ENCODE measurements at places on chromosomes 2 and 18.

GRCh38 chr2:232328032-232328422 lies 50.5 kb upstream of the ALPP start:
- no peak for DNase-seq

DNA sequence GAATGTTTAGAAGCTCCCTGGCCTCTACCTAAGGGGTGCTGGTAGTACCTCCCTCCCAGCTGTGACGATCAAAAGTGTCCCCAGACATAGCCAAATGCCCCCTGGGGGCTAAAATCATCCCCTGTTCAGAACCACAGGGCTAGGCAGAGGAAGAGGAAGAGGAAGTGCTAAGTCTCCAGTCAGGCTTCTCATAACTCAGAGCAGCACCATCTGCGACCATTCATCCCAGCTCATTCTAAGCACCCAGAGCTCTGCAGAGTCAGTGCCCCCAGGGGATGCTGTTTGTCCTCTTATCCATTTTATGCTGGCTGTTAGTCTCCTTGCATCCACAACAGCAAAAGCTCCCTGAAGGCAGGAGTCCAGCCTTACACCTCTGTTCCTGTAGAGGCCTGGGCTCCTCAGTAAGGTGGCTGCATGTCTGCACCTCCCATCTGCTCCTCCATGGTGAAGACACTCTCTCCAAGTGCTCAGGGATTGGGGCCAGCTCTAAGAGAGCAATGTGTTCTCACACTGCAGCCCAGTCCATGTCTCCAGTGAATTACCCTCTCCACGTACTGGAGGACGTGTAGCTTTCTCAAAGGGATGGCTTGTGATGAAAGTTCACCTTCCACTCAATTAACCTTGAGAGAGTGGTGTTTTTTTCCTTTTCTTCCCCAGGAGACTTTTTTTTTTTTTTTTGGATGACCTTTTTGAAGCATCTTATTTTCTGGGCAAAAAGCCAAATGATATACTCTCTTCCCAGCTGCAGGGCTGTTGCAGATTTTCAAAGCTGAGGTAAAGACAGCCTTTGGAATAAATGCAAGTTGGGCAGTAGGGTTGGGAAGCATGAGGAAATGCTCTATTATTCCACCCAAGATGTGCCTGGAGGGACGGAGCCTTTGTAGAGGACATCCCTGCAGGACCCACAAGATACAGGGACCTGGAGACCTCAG lies 158.9 kb upstream of the SLC14A2 start:
- no peak for DNase-seq

DNA sequence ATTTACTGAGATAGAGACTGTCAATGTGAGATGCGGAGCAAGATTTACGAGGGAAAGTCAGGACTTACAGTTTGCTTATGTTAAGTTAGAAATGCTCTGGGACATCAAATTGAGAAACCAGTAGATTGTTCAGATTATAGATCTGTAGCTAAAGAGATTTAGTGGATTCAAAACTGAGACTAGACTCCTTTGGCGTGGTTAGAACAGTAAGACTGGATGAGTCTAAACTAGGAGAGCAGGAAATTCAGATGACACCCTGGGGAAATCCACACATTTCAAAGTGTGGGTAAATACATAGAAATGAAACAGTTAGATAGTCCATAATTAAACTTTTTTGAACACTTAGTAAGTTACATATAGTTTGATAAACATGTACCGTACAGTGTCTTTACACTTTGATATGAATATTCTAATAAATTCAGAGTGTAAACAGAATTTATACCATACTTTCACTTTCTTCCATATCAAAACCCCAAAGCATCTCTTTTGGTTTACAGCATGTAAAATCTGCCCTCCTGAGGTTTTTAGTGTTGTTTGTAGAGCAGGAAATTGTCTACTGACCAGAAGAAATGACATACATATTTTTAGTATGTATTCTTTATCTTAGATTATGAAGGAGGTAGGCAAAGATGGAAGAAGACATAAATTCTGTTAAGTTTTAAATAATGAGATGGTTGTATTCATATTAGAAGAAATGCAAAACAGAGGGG lies 231.5 kb downstream of the NYAP2 start:
- DNase-seq = no peak

DNA sequence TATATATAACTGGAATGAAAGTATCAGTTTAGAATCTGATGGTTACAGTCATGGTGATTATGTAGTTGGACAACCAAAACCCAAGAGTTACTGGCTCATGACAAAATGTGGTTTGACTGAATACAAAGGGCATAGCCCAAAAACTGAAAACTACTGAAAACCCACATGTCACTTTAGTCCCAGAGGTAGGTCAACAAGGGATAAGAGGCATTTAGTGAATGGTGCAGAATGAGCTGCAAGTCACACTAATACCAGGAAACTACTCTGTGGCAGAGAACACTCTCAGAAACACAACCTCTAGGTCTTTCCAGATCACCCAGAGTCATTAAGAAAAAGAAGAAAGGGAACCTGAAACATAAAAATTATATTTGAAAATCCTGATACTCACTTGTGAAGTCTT lies 154.5 kb downstream of the AGPS start:
- DNase-seq = no peak

DNA sequence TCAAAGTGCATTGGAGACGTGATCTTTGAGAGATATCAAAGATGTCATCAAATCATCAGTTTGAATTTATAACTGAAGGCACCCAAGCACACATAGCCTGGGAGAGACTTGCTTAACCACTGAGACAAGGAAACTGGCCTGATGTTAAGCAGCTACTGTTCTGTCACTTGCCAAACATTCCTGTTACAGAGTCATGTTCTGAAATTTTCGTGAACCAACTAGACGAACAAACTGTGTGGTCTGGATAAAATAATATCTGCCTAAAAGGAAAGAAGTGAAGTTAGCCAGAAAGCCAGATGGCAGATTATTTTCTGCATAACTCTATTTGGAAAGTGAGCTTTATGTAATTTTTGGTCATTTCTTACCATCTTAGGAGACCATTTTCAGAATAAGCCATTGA lies 51.4 kb downstream of the SPATS2L start:
- no peak for DNase-seq

- DNase-seq = no peak
Observed at GRCh38 chr18:49650426-49650891, 88.6 kb downstream of the LIPG start.

DNA sequence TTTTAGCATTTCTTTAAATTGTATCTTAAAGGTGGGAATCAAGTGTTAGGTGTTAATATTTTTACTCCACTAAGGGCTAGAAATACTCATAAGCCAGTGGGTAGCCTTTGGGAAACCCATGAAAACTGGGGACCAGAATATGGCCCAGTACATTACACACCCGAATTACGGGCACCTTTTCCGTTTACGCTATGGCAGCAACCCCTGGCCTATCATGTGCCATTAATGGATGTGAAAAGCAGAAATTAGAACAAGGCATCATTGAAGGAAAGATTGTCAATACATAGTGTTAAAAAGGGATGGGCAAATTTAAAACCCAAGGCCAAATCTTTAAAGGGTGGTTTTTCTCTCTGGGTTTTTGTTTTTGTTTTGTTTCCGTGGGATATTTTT lies 781 bp downstream of the FARP2 start:
- no peak for DNase-seq

GRCh38 chr2:168717790-168718502 lies 84.5 kb upstream of the NOSTRIN start:
- DNase-seq = no peak

All from esophagus squamous epithelium (tissue), 5 donors.